ENCODE measurements at places on chromosomes 5 and 9.

- DNase-seq: no peak
These were observed 130.0 kb downstream of the LHFPL2 start for GRCh38 chr5:78518365-78519197.

DNA sequence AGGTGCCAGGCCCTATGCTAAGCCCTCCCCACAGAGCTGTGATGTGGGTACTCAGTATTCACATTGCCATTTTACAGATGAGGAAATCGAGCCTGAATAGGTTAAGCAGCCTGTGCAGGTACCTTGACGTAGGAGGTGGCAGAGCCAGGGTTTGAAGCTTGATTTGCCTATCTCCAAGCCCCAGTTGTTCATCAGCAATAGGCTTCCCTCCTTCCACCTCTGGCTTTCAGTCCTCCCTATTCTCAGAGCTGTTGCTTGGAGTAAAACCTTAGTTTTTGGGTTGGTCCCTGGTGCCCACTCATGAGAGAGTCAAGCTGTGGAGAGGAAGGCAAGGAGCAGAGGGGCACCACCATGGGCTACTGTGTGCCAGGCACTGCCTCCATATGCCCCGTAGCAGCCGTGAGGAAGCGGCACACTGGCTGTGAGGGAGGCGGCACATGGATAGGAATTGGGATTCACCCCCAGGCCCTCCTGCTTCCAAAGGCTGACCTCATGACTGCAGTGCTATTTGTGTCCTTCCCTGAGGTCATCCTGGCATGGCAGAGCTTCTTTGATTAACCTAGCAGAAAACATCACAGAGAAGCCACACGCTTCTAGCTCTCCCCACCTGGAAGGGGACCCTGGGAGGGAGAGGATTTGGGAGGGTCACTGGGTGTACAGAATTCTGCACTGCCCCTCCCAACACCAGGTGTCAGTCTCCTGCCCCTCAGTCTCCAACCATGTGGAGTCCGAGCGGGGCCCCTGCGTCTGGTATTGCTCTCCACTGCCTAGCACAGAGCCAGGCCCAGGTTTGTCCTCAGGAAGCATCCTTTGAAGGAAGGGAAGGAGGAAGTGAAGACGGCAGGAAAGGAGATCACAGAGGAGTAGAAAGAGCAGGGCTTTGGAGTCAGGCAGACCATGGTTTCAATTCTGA lies 109.8 kb downstream of the RGS3 start:
- no peak for DNase-seq

- no peak for DNase-seq
These were observed 36.4 kb upstream of the SLC6A19 start for GRCh38 chr5:1164696-1165630.

DNA sequence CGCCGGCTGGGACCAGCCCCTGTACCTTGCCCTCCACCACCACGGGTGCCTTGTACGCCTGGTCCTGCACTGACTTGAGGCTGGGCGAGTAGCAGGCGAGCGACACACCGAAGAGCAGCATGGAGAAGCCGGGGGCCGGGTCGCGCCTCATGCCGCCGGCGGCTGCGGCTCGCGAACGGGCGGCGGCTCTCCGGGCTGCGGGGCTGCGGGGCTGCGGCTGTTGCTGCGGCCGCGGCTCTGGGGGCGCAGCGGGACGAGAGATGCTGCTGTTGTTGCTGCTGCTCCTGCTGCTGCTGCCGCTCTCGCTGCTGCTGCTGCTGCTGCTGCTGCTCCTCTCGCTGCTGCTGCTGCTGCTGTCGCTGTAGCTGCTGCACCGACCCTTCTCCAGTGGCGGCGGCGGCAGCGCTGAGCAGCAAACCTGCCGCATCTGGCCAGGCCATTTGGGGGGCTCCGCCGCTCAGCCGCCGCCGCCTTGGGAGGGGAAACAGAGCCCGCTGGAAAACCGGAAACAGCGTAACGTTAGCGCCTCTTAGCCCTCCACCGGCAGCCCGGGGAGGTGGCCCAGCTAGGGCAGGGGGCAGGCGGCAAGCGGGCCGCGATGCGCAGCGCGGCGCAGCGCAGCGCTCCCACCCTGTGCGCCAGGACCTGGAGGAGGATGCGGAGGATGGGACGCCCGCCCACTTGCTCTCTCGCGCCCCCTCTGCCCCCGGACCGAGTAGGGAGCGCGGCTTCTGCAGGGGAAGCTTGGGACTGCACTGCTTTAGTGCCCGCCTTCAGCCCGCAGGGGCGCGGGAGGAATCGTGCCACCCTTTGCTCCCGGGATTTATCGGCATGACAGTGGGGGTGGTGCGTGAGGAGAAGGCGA lies at the start of gene NRG2:
Gene NRG2, minus strand, starts transcription at position 657 of the 865 bp plus-strand sequence.
- DNase-seq: peak; percentile 10

DNA sequence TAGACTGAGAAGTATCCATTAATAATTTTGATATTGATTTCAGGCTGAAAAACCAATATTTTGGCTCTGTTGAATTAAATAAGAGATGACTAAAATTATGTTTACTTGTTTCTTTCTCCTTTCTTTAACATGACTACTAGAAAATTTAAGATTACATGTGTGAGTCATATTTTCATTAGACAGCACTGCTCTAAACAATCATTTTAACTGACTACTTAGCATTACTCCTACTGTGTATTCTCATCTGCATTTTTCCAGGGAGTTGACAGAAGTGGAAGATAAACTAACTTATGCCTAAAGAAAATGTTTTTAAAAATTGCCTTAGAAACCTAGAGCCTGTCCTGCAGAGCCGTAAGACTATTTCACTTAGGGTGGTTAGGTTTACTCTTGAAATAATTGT lies 29.1 kb downstream of the TNC start:
- DNase-seq: no peak

DNA sequence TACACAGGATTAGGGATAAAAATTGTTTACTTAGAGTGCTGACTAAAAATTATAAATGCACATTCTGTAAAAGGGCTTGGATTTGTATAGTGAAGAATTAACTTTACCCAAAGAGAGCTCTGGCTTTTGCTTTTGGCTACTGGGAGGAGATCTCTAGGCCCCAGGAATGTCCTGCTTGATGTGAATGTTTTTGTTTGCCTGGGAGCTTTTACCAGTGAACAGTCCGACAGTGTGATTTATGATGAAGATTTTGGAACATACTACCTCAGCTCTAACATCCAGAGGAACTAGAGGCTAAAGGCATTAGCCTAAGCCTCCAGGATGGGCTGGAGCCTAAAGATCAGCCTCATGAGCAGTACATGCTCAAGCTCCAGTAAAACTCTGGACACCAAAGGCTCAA lies 103.7 kb upstream of the RFX3 start:
- DNase-seq: no peak

GRCh38 chr9:76366275-76366674 lies 28.0 kb downstream of the RFK start:
- DNase-seq: no peak

DNA sequence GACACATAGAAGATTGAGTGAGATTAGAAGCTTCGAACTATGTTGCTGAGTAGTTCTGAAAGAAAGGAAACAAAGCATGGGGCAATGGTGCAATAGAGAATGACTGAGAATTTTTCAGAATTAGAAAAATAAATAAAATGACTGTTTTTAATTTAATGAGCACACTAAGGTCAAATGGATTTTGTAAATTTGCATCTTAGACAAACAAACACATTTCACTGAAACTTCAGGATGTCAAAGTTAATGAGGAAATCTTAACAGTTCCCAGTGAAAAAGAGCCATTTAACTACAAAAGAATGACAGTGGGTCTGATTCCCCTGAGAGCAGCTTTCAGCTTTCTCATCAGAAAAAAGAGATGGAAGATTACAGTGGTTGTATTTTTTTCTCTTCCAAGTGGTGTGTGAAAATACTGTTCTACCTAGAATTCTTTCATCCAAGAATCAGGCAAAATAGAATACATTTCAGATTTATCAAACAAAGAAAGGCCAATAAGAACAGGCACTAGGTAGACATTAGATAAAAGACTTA lies 591.9 kb downstream of the SEMA5A start:
- no peak for DNase-seq

GRCh38 chr9:135033487-135033886 lies 54.0 kb upstream of the OLFM1 start:
- no peak for DNase-seq

DNA sequence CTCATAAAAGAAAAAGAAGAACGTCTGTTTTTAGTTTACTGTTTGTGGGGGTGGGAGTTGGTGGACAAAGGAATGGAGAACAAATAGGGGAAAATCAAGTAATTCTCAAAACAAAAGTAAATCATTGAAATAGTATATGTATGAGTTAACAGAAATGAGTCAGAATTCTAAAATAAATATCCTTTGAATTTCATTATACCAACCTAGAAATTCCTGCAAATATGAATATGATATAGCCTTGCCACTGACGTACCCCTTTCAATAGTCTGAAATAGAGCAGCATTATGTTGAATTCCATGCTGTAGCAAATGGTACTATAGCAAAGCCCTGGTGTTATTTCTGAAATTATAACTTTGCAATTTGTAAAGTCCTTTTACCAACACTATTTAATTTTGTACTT lies 29.6 kb upstream of the DTWD2 start:
- no peak for DNase-seq

DNA sequence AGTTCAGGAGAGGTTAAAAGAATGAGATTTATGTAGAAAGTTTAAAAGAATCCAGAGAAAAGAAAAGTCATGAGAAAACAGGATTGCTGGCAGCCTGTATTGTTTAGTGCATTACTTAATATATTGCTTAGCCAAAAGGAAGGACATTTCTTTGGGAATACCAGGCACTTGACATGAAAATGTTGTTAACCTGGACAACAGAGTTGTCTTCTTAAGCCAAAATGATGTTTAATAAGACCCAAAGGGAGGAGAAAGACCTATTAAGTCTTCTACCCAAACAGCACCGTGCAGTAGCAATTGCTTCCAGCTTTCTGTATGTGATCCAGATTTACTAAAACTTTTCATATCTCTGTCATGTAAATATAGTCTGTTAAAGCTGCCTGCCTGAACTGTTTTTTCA lies 74.0 kb upstream of the PRLR start:
- DNase-seq: no peak

GRCh38 chr5:173010021-173010420 lies 26.4 kb downstream of the ATP6V0E1 start:
- DNase-seq: no peak

DNA sequence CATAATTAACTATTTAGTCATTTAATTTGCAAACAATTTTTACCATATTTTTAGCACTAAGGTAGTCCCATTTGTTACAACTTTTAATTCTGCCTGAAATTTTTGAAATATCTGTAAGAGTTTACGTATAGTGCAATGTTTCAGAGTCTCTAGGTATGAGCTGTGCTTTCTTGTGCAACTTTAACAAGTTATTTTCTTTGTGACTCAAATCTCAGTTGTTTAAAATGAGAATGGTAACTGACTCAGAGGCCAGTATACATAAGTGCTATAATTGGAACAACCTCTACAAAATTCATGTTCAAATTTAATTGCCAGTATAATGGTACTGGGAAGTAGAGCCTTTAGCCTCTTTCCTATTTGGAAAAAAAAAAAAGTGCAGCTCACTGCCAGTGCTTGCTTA lies 14.2 kb upstream of the ZNF883 start:
- DNase-seq: no peak

DNA sequence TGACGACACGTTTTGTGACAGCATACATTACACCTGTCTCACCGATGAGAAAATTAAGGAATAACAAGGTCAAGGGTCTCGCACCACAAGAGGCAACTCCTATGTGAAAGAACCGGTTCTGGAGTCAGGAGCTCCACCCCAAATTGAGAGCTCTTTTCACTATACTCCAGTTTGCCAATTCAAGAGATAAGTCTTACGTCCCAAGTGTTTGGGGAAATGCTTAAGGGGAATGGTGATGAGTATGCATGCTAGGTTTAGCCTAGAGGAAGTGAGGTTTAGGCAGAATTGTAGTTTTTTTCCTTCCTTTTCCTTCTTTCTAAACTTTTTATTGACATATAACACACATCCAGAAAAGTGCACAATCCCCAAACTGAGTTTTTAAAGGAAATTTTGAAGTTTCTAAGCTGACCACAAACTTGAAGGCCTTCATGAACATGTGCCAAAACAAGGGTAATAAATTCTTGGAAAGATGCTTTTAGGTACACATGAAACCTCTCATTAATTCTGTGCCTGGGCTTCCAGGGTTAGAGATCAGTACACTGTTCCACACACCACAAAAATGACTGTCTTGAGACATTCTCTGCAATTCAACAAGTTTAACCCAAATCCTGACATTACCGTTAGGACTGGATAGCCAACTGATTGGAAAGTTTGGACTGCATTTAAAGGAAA lies 127.6 kb upstream of the SLC1A3 start:
- no peak for DNase-seq

DNA sequence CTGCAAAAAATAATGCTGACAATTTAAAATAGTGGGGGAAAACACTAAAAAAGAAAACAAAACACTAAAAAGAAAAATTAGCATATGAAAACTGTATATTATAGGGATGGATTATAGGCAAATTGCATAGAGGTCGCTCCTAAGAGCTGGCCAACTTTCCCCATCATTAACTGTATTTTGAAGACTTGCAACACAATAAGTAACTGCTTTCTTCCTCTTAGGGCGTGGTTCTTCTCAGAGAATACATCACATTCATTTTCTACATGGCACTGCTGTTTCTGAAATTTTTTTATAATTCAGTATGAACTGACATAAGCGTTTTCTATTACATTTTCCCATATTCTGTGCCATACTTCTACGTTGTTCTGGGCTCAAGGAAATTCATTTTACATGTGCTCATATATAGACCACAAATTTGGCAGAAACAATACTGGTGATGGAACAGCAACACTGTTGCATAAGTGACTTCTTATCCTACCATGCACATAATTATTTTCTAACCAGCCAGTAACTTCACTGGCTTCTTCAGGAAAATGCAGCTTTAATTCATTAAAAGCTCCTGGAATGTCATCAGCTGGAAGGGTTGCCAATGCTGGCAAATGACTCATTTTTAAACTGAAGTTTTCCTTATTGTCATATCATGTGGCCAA lies 171.2 kb upstream of the DMAC1 start:
- no peak for DNase-seq

GRCh38 chr5:164934039-164934438 lies 1428.6 kb downstream of the MAT2B start:
- DNase-seq: no peak

- DNase-seq: no peak
These were observed 1668.0 kb upstream of the C9orf72 start for GRCh38 chr9:29241320-29241719.

DNA sequence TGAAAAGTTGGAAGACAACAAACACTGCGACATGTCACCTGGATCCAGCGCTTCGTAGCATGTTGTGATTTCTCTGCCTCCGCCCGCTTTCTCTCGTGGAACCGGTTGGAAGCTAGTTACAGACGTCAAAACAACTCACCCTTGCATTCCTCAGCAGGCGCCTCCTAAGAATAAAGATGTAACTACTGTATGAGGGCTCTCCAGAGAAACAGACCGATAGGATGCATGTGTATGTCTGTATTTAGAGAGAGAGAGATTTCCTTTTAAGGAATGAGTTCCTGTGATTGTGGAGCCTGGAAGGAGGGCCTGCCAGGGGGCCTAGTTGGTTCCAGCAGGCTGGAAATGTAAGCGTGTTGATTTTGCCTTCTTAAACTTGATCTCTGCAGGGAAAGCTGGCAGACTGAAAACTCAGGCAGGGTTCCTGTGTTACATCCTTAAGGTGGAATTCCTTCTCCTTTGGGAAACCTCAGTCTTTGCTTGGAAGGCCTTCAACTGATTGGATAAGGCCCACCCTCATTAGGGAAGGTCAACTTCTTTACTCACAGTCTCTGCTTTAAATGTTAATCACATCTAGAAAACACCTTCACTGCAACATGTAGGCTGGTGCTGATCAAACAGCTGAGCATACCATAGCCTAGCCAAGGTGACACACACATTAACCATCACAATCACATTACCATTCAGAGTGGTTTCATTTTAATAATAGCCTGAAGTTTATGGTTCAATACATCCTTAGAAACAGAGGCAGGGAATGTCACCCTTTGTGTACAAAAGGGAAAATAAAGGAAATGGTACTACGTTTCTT lies 163.8 kb downstream of the SYK start:
- DNase-seq: no peak
